ENCODE measurements at places on chromosomes 16 and 17.
A peak's percentile ranks its signal among the peaks of the same experiment; 100 is the strongest.

- peak; percentile 61 for DNase-seq
Measured at GRCh38 chr16:53457670-53458069, 23.4 kb downstream of the RBL2 start.

DNA sequence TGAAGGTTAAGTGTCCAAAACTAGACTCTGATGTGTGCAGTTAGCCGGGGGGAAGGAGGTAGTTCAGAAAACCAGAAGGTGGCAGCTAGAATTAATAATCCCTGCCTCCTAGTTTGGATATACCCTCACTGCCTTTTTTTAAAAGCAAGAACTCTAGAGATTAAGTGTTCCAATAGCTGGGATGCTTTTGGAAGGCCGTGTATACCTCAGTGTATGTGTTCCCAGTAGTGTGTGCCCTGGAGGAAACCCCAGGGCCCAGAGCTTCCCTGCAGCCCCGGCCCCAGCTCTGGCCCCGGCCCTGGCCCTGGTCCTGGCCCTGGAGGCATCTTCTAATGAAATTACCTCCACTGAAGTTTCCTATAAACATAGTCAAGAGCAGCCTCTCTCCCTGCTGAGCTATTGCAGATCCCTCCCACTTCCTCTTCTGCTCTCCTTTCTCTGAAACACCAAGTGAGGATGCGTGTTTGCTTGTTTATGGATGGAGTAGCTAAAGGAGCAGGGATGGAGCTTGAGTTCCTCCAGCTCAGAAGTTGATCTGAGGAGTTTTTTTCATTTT is 130.7 kb downstream of the PRKCA start:
- DNase-seq: no peak

DNA sequence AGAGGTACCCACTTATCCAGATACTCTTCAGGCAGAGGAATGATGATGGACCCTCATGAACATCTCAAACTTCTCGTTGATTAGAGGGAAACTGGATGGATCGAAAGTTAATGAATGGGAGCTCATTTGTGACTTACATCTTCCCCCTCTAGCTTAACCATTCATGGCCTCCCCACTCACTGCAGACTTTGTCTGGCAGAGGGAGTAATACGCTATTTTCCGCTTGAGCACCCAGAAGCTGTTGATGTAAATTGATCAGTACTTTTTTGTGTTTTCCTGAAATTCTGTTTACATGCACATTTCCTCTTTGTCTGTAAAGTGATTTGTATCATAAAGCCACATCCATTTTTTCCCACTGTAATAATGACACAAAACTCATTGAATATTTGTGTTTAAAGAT is 239.1 kb upstream of the RBFOX1 start:
- DNase-seq: no peak

DNA sequence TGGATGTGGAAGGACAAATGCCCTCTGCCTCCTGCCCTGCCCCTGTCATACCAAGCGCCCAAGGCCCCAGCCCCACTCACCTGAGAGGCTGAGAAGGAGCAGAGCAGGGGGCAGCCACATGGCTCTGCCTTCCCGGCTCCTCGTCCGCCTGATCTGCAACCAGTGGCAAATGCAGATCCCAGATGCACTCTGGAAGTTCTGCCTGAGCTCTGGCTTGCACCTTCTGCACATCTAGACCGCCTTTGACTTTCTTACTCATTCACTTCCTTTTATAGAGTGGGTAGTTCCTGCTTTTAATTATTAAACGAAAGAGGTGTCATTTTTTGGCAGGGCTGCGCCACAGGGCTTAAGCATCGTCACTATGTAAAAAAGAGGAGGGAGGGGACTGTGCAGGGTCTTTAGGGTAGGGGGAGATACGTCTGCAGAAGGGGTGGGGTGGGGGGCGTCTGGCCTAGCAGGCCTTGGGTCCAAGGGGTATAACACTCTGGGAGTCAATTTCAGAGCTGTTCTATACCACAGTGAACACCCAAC is at the start of gene CD300LB:
Gene CD300LB (minus strand): TSS at position 245 of the 531 bp plus-strand sequence. CDS start 125 bp downstream, at position 120.
- DNase-seq: no peak

DNA sequence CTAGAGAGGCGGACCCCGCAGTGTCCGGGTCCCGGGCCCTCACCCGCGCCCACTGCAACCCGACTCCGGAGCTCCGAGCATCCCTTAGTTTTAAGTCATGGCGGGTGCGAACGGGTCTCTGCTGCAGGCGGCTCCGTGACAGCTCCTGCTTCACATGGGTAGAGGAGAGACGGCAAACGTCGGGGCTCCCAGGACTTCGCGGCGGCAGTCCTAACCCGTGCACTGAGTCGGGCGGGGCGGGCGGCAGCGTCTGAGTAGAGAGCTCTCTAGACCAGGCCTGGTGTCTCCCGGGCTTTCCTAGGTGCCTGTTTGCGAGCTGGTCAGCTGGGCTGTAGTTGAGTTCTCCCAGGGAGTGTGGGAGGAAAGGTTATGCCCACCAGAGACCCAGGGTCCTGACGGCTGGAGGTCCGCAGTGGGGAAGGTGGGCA is 345 bp downstream of the TSC2 start:
- no peak for DNase-seq

GRCh38 chr17:43405861-43406260 is 7.1 kb downstream of the ARL4D start:
- DNase-seq: no peak

DNA sequence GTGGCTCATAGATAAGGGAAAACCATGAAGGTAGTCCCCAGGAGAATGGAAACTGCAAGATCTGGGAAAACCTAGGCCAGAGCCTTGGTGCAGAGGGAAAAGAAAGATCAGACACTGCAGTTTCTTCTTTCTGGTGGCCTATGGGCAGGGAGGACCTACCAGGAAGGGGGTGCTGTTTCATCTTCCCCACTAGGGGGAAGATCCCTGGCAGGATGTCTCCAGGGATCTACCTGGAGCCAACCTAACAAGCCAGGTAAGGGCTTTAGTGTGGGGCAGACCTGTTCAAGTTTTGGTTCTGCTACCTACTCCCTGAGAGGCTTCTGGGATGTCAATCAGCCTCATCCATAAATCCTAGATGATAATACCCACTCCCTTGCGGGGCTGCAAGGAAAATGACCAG is 21.4 kb downstream of the TOM1L2 start:
- DNase-seq: no peak

DNA sequence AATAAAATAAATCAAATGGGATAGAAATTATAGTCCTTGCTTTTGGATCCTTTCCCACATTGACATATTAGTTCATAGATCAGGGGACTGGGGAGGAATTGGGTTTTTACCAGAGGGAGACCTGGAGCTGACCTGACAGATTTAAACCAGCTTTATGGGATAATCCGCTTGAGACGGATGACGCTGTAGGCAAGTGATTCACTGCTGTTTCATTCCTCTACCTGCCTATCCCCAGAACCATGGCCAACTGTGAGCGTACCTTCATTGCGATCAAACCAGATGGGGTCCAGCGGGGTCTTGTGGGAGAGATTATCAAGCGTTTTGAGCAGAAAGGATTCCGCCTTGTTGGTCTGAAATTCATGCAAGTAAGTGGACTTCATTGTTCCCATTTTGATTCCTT is 2.1 kb downstream of the NME1 start:
- DNase-seq: no peak

DNA sequence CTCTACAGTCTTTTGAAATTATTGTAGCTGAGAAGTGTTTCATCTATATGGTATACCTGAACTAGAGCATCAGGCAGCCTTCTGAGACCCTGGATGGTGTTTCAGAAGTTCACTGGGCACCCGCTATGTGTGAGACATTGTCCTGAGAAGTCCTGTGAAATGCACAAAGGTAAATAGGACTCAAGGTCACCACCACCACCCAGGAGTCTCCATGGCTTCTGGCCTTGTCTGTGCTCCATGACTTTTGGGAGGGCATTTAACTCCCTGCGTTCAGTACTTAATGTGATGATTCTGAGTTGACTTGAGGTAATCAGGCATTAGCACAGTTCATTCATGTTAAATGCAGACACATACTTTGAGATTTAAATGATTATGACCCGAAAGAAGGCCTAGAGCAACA is 1.1 kb downstream of the MLYCD start:
- no peak for DNase-seq

GRCh38 chr16:72291531-72291981 is 119.6 kb upstream of the PMFBP1 start:
- no peak for DNase-seq

DNA sequence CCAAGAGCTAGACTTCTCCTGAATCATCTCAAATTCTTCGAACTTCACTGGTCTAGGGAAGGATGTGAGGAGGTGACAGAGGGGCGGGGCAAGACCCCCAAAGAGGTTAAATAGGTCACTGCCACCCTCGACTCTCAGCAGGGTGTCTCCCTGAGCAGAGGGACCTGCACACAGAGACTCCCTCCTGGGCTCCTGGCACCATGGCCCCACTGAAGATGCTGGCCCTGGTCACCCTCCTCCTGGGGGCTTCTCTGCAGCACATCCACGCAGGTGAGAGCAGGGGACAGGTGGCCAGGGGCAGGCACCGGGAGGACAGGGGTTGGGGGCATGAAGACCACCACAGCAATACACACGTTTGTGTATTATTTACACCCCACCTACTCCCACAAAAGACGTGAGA is 9.2 kb downstream of the CCL17 start:
- no peak for DNase-seq

DNA sequence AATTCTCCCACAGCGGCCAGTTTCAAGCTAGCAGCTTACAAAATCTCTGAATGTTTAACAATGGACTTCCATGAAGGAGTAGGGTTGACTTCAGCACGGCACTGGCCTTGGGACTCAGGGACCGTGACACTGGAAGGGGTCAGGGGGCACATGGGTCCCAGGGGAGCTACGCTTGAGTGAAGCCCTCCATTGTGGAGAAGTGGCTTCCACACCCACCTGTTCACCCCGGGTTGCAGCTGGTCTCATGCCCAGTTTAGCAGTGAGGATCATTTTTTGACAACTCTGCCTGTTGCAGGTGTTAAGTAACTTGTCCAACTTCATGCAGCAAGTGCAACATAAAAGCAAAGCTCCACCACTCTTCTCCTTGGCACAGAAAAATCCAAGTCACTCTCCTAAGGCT is 510.2 kb downstream of the CDH13 start:
- DNase-seq: no peak
